ENCODE measurements at places on chromosomes 7 and 10. TPM values are rescaled to one million over a fixed set of nuclear protein-coding genes. Genes with fewer than 3 reads are reported as not detected.

Gene SLC18A3
- total RNA-seq, result not detected

Gene INSYN2A
- total RNA-seq, result not detected

Gene C10orf95
- 0.73 TPM for total RNA-seq

Gene FOXI2
- total RNA-seq, result not detected

Gene HTRA1
- not detected for total RNA-seq

Gene SSMEM1
- not detected for total RNA-seq

Gene ZP3
- total RNA-seq, result 3.2 TPM

DNA sequence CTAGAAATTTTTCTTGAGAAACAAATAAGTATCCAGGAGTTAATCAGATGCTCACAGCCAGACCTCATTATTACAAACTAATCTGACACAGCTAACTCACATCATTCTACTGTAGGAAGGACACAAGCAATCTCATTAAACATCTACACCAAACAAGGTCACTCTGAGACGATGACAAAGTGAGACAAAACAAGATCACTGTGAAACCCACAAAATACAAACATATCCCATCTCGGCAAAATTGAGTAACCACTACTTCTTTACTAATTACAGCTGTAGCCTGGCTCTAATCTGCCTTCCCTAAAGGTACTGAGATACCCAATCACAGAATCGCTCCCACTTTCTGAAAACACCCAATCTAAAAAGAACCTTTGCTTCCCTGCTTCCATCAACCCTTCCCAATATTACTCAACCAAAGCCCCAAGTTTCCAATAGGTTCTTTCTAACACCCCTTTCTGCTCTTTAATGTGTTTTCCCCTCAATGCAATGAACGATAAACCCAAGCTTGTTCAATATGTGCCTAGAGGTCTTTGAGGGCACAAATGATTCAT lies 26.9 kb downstream of the CCDC6 start:
- H3K4me3 ChIP-seq, result peak overlapping the region; percentile 11
- H3K27me3 ChIP-seq, result no peaks in the 10 kb centered on the region
- peaks cover 2% of the 10 kb centered on the region for H3K36me3 ChIP-seq
- H3K4me1 ChIP-seq, result peaks cover 85% of the 10 kb centered on the region

DNA sequence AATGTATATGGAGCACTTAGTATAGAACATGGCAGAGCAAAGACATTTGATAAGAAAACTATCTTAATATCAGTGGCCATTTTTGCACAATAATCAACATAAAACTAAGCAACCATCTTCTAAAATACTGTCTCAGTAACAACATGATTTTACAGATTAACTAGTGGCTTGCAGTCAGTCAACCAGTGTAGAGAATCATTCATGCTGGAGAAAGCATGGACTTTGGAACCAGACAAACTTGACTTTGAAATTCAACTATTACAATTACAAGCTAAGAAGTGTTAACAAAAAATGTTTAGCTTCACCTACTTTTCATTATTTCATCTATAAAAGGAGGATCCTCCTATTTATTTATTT lies 27.7 kb downstream of the CUBN start:
- no peak overlapping the region for H3K27ac ChIP-seq
- H3K4me3 ChIP-seq, result no peak overlapping the region
- H3K36me3 ChIP-seq, result peaks cover 48% of the 10 kb centered on the region
- no peak for DNase-seq
- no peaks in the 10 kb centered on the region for H3K4me1 ChIP-seq
- no peaks in the 10 kb centered on the region for H3K27me3 ChIP-seq

- H3K27me3 ChIP-seq, result no peaks in the 10 kb centered on the region
- DNase-seq, result no peak
- no peak overlapping the region for H3K4me3 ChIP-seq
- peaks cover 4% of the 10 kb centered on the region for H3K36me3 ChIP-seq
Measured at GRCh38 chr10:17196045-17196444, 5.4 kb downstream of the TRDMT1 start.

- no peak for DNase-seq
- no peak overlapping the region for H3K4me3 ChIP-seq
- H3K36me3 ChIP-seq, result peaks cover 10% of the 10 kb centered on the region
- no peaks in the 10 kb centered on the region for H3K27me3 ChIP-seq
Measured at GRCh38 chr7:27939893-27940292, 199.9 kb downstream of the TAX1BP1 start.

DNA sequence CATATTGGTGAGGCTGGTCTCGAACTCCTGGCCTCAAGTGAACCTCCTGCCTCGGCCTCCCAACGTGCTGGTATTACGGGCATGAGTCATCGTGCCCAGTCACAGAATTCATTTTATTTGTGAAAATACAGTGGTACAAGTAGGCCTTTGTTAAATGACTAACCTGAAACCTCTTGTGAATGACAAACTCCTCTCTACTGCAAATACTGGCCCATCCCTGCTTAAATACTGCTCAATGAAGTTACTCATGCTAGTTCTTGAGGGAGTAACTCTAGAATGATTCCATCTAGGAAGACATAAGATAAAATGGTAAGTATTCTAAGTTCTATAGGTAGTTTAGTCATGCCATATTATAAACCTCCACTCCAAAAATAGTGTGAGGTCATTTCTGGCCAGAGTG lies 80.7 kb downstream of the UBE2H start:
- H3K27me3 ChIP-seq, result no peaks in the 10 kb centered on the region
- no peak for DNase-seq
- peaks cover 18% of the 10 kb centered on the region for H3K36me3 ChIP-seq
- H3K4me3 ChIP-seq, result no peak overlapping the region

DNA sequence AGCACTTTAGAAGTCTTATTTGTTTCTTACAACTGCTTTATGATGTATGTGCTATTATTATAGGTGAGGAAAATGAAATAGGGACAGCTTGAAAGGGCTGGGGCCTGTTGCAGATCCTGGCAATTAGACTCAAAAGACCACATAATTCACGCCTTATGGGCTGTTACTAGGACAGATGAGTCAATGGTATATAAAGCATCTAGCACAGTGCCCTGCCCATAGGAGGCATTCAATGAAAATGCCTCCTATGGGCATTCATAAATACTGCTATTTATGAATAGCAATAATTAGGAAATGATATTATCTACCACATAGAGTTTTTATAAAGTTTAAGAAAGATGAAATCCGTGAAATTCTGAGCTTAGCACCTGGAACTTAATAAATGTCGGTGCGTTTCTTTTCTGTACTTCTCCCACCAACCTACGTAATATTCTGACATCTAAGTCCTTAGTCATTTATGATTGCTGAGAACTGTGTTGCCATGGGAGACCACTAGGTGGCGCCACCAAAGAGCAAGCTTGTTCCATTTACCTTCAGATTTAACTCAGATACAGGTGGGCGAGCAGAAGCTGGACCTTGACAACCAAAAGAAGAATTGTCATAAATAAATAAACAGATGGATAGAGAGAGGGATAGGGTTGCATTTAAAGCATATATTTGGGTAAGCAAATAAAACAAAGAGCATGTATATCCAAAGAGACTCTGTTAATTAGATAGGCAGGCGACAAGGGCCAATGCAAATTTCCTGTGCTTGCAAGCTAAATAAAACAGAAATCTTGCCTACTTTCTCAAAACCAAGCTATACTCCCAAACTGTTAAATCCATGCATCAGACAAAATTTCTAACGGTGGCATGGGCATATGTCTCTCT lies 699.9 kb downstream of the INHBA start:
- H3K27ac ChIP-seq, result no peak overlapping the region
- no peaks in the 10 kb centered on the region for H3K4me1 ChIP-seq
- H3K27me3 ChIP-seq, result no peaks in the 10 kb centered on the region
- no peak for DNase-seq

DNA sequence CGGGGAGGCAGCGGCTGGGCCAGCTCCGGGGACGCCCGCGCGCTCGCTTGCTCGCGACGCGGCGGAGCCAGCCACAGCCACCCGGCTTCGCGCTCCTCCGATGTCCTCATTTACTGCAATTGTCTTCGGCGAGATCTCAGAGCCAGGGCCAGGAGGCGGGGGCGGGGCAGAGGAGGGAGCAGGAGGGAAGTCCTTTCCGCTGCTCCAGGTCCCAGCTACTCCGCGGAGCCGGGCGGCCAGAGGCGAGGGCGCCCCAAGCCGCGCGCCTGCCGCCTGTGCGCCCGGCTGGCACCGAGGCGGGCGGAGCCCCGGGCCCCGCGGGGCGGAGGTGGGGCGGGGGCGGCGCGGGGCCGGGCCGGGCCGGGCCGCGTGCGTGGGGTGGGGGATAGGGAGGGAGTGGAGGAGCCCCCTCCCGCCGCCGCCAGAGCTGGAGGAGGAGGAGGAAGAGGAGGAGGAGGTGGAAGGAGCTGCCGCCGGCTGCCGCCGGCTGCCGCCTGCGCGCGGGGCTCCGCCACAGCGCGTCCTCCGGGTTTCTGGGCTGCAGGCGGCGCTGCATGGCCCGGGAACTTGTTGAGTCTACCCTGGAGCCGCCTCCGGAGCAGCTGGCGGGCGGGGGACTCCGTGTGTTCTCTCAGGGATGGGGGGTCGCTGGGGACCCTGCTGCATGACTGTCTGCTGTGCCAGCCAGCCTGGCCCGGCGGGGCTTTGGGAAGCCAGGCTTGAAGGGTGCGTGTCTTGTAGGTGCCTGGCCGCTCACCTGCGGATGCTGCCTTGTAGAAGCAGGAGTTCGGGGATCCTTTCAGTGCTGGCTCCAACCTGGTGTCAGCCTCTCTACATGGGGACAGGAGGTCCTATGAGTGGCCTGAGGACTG lies at the start of gene INSYN2A:
Gene INSYN2A (minus strand): TSS at position 310 of the 872 bp plus-strand sequence. CDS start 20,196 bp downstream, outside the sequence.
- peaks cover 15% of the 10 kb centered on the region for H3K27me3 ChIP-seq
- H3K36me3 ChIP-seq, result no peaks in the 10 kb centered on the region
- no peak for DNase-seq
- H3K4me3 ChIP-seq, result no peak within 1 kb of the TSS
- H3K27ac ChIP-seq, result no peak within 1 kb of the TSS

GRCh38 chr7:18792871-18793595 lies 297.5 kb downstream of the HDAC9 start:
- no peak overlapping the region for H3K4me3 ChIP-seq
- no peaks in the 10 kb centered on the region for H3K36me3 ChIP-seq
- no peak overlapping the region for H3K27ac ChIP-seq
- no peak for DNase-seq
- no peaks in the 10 kb centered on the region for H3K4me1 ChIP-seq
- H3K27me3 ChIP-seq, result no peaks in the 10 kb centered on the region

- H3K36me3 ChIP-seq, result no peaks in the 10 kb centered on the region
- H3K4me3 ChIP-seq, result no peak overlapping the region
- no peak for DNase-seq
Measured at GRCh38 chr7:81688622-81689411, 81.0 kb downstream of the HGF start.

DNA sequence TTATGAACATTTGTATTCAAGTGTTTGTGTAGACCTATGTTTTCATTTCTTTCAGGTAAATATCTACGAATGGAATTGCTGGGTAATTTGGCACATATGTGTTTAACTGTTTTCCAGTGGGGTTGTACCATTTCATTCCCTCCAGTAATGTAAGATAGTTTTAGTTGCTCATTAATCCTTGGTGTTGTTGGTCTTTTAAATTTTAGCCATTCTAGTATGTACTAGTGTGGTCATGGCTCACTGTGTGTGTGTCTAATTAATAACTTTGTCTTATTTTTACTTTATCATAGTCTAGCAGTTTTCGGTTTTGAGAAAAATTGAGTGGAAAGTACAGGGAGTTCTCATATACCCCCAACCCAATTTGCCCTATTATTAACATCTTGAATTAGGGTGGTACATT lies 278.8 kb downstream of the CAMK1D start:
- no peak for DNase-seq
- H3K36me3 ChIP-seq, result no peaks in the 10 kb centered on the region
- no peak overlapping the region for H3K4me3 ChIP-seq
- no peak overlapping the region for H3K27ac ChIP-seq
- no peaks in the 10 kb centered on the region for H3K27me3 ChIP-seq
- peaks cover 7% of the 10 kb centered on the region for H3K4me1 ChIP-seq

DNA sequence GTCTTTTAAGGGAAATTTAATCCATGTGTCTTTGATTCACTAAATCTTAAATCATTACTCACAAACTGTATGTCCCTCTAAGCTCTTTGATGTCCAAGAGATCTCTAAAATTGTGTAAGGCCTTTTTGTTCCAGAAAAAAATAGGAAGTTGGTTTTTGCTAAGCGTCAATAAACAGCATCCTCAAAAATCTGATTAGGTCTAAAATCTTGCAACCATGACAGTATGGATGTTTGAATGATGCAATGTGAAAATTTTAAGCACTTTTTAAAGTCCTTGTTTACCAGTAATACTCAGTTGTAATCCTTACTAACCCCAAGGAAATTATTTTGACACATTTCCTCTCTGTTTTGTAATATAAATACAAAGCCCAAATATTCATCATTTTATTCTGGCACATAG lies 6.8 kb downstream of the MET start:
- H3K4me1 ChIP-seq, result no peaks in the 10 kb centered on the region
- DNase-seq, result no peak
- peaks cover 12% of the 10 kb centered on the region for H3K27me3 ChIP-seq
- H3K4me3 ChIP-seq, result no peak overlapping the region
- H3K36me3 ChIP-seq, result no peaks in the 10 kb centered on the region
- H3K27ac ChIP-seq, result no peak overlapping the region

DNA sequence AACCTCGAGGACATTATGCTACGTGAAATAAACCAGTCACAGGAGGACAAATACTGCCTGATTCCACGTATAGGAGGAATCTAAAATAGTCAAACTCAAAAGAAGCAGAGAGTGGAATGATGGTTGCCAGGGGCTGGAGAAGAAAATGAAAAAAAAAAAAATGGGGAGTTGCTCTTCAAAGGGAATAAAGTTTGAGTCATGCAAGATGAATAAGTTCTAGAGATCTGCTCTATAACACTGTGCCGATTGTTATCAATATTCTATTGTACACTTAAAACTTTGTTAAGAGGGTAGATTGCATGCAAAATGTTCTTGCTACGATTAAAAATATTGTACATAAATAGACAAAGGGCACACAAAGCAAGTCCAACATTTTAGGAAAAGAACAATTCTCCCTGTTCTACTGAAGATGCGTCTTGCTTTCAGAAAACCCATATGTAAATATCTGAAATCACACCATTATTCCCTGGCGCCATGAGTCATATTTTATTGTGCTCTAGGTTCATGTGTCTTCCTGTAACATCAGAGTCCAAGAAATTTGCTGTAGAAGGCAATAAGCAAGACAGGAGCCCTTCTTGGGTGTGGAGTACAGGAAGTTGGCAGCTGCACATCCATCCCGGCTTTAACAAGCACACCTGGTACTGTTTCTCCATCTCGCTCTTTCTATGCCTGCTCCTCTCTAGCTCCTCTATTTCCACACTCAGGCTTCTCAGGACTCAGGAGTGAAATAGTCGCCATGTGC lies 145.9 kb downstream of the GFRA1 start:
- H3K4me3 ChIP-seq, result no peak overlapping the region
- no peak overlapping the region for H3K27ac ChIP-seq
- no peaks in the 10 kb centered on the region for H3K4me1 ChIP-seq
- peaks cover 4% of the 10 kb centered on the region for H3K27me3 ChIP-seq
- no peaks in the 10 kb centered on the region for H3K36me3 ChIP-seq

GRCh38 chr10:25508112-25508815 lies 333.5 kb downstream of the GPR158 start:
- no peak for DNase-seq
- H3K27ac ChIP-seq, result no peak overlapping the region
- H3K4me1 ChIP-seq, result no peaks in the 10 kb centered on the region
- H3K36me3 ChIP-seq, result no peaks in the 10 kb centered on the region

GRCh38 chr10:122962405-122962804 lies 8.4 kb upstream of the C10orf88 start:
- H3K27ac ChIP-seq, result no peak overlapping the region
- no peak for DNase-seq
- H3K27me3 ChIP-seq, result peaks cover 6% of the 10 kb centered on the region
- peaks cover 29% of the 10 kb centered on the region for H3K36me3 ChIP-seq
- H3K4me1 ChIP-seq, result no peaks in the 10 kb centered on the region

GRCh38 chr10:71547876-71548846 lies 151.4 kb downstream of the CDH23 start:
- no peak overlapping the region for H3K4me3 ChIP-seq
- H3K36me3 ChIP-seq, result no peaks in the 10 kb centered on the region
- no peaks in the 10 kb centered on the region for H3K4me1 ChIP-seq
- no peak for DNase-seq
- no peaks in the 10 kb centered on the region for H3K27me3 ChIP-seq
